ENCODE measurements at places on chromosomes 6 and 20. TPM values are rescaled to one million over a fixed set of nuclear protein-coding genes. Genes with fewer than 3 reads are reported as not detected.
A peak's percentile ranks its signal among the peaks of the same experiment; 100 is the strongest.

DNA sequence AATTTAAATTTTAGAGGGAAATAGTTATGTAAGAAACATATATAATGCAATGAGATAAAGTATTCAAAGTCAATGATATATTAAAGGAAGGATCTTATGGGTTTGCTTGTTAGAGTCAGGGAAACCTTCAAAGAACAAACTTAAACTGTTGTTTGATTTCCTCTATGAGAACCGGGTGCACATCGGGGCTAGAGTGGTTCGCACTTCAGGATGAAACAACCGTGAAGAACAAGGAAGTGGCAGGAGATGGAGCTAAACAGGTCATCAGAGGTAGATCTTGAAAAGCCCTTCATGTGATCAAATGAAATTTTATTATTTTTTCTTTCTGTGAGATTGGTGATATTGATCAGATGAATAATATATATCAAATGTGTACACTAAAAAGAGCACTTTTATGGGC, 951.9 kb upstream of the FLRT3 start:
- H3K36me3 ChIP-seq, result no peaks in the 10 kb centered on the region
- no peaks in the 10 kb centered on the region for H3K27me3 ChIP-seq
- H3K4me1 ChIP-seq, result no peaks in the 10 kb centered on the region
- H3K4me3 ChIP-seq, result no peak overlapping the region

DNA sequence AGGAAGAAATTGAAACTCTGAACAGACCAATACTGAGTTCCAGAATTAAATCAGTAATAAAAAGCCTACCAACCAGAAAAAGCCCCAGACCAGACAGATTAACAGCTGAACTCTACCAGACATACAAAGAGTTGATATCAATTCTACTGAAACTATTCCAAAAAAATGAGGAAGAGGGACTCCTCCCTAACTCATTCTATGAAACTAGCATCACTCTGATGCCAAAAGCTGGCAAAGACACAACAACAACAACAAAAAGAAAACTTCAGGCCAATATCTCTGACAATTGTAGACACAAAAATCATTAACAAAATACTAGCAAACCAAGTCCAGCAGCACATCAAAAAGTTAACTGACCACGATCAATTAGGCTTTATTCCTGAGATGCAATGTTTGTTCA, 246.0 kb upstream of the RUNX2 start:
- no peak overlapping the region for H3K4me3 ChIP-seq
- no peak for DNase-seq
- no peaks in the 10 kb centered on the region for H3K4me1 ChIP-seq
- H3K27ac ChIP-seq, result no peak overlapping the region
- H3K36me3 ChIP-seq, result no peaks in the 10 kb centered on the region

GRCh38 chr6:37283671-37284151, 25.8 kb upstream of the TMEM217 start:
- peak overlapping the region; percentile 55 for H3K27ac ChIP-seq
- peaks cover 5% of the 10 kb centered on the region for H3K4me1 ChIP-seq
- peak; percentile 14 for DNase-seq
- no peaks in the 10 kb centered on the region for H3K27me3 ChIP-seq
- no peaks in the 10 kb centered on the region for H3K36me3 ChIP-seq

The ECT2L gene
- not detected for total RNA-seq

The TREML1 gene
- not detected for total RNA-seq

The ALDH8A1 gene
- not detected for total RNA-seq

The ADGRG6 gene
- 75.2 TPM for total RNA-seq
